ENCODE measurements at places on chromosomes 6 and 20.

DNA sequence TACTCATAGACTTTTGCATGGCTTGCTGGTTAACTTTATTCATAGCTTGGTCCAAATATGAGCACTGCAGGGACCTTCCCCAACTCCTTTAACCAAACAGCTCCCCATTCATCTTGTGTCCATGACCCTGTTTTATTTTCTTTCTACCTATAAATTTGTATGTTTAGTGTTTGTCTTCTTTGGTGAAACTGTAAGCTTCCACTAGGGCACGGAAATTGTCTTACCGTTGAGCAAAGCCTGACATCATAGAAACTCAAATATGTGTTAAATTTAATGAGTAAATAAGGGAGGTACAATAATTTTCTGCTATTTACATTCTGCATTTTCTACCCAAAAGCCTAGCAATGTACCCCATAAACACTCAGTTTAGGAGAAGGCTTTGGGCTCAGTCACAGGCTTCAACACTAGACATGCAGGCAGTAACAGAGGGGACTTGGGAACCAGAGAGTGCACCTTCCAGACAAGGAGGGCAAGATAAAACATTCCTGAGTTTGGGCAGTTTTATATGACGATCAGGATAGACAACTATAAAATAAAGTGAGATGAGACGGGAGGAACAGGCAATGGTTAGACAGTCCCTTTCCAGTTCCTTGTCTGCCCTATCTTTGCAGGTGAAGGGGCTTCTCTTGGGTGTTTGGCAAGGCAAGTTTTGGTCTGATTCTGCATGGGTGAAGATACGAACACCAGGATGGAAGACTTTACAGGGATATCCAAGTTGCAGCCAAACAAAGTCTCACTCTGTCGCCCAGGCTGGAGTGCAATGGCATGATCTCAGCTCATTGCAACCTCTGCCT lies 46.2 kb upstream of the ZNF217 start:
- DNase-seq = no peak

- peak; percentile 48 for DNase-seq
Observed at GRCh38 chr6:105136431-105137350, 43.1 kb downstream of the POPDC3 start.

DNA sequence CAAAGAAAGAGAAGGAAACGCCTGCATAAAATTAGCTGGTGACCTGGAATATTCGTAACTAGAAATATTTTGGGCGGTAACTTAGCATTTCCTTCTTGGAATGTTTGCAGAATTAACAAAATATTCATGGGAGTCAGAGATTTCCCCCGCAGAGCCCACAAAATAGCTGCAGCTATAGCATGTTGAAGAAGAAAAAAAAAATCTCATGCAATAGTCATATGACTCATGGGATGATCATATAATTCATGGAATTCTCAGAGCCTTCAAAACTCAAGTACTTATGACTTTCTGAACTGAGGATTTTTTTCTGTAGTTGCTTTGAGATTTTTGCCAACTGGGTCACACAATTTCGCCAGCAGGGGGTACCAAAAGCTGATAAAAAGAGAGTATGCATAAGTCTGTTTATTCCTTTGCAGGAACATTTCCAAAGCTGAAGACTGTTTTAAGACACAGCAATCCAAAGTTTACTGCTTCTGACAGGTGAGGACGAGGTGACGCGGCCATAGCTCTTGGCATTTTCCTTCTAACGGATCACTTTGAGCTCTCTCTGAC lies 586.0 kb upstream of the CHD6 start:
- no peak for DNase-seq

- DNase-seq = peak; percentile 41
Observed at GRCh38 chr6:15510536-15511247, 152.1 kb downstream of the DTNBP1 start.

GRCh38 chr6:112286010-112286409 lies 31.6 kb upstream of the LAMA4 start:
- DNase-seq = no peak

- DNase-seq = peak; percentile 97
Observed at GRCh38 chr6:109002051-109002697, 92.5 kb downstream of the SESN1 start.

GRCh38 chr20:14445310-14445709 lies 107.9 kb upstream of the FLRT3 start:
- peak; percentile 91 for DNase-seq

DNA sequence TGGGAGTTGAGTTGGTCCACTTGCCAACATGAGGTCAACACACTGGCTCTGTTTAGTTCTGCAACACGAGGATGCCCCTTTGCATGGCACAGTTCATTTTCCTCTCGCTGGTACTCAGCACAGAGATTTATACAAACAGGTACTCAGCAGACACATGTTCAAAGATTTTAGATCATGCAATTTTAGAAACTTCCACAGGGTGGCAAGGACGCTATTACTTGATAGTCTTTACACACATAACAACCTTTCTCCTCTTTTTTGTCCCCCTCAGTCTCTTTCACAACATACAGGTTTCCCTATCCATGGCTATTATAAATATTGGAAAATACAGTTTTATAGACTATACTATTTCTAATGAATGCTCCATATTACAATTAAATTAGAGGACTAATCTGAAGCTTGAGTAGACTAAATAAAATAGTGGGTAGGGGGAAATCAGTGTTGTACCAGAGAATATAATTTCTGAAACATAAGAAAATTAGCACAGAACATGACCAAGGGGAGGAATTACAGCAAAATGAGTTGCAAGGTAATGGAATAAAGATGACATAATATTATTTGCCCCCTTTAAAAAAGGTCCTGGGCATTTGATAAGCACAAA lies 331.8 kb upstream of the BTBD3 start:
- peak; percentile 9 for DNase-seq

- no peak for DNase-seq
Observed at GRCh38 chr6:170287371-170287876, 3.5 kb downstream of the DLL1 start.

DNA sequence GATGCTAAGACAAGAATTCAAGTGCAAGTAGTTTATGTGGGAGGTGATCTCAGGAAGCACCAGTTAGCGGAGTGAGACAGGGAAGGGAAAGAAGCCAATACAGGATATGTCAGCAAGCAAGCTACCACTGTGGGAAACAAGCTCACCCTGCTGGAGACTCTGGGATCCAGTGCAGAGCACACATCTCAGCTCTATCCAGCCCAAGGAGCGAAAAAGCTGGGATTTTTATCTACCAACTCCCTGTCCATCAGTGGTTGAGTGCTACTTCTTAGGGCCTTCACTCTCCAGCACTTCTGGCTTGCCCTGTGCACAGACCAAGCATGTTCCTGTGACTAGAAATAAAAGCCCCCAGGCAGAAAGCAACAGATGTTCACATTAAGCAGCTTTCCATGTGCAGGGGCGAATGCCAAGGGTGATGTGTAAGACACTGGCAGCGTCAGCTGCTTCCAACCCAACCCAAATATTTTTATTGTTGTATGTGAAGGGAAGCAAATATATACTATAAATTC lies 10.8 kb upstream of the RNF24 start:
- DNase-seq = peak; percentile 94

GRCh38 chr6:156167016-156167624 lies 610.1 kb upstream of the ARID1B start:
- DNase-seq = no peak

GRCh38 chr6:41966961-41967311 lies 25.3 kb upstream of the CCND3 start:
- peak; percentile 32 for DNase-seq

- DNase-seq = no peak
Observed at GRCh38 chr6:85650606-85651005, 7.9 kb upstream of the SYNCRIP start.

- DNase-seq = no peak
Observed at GRCh38 chr6:66555082-66555481, 848.1 kb upstream of the EYS start.

- DNase-seq = peak; percentile 75
Observed at GRCh38 chr20:53750827-53751619, 157.4 kb upstream of the ZNF217 start.

GRCh38 chr6:128029826-128030225 lies 129.0 kb upstream of the THEMIS start:
- no peak for DNase-seq

- peak; percentile 84 for DNase-seq
Observed at GRCh38 chr20:8527998-8528723, 396.1 kb downstream of the PLCB1 start.

DNA sequence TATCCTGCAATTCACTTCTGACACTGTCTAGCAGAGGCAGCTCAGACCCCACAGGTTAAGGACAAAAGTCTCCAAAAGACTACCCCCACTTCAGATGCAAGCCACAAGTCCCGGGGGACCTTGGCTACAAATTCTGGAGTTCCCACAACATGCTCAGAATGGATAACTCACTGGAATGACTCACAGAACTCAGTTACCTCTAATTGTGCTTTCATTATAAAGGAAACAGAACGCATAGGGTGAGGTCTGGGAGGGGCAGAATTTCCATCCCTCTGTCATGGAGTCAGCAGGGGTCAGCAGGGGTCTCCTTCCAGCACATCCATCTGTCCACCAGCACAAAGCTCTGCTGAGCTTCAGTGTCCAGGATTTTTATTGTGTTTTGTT lies 184.2 kb downstream of the CDH4 start:
- peak; percentile 87 for DNase-seq

DNA sequence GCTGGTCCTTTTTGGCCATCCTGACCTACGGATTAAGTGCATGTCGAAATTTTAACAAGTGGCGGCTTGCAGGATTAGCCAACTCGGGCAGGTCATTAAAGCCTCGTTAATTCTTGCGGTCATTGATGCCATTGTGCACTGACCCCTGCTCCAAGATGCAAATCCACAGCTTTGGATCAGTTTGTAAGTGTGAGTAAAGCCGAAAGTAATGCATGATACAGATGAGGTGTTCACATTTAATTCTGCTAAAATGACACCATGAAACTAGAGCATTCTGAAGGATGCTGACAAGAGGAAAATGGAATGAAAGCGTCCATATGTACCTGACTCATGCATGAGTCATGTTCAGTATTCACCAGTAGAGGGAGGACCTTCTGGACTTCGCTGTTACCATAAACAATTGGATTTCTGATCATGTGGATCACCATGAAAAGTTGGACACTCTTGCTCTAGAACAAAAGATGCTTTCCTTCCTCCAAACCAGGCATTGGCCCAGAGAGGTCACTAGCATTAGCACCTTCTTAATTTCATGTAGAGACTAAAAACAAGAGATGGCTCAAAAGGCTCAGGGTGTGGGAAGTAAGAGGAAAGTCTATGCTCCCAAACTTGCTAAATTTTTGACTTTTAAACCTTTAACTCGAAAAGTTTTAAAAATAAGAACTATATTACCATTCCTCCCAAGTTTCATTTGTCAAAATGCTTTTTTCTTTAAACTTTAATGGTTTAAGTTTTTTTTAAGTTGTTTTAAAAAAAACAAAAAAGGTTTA lies 48.0 kb downstream of the MUC22 start:
- DNase-seq = peak; percentile 97

GRCh38 chr20:51411870-51412269 lies 130.6 kb downstream of the NFATC2 start:
- no peak for DNase-seq

- no peak for DNase-seq
Observed at GRCh38 chr6:131972741-131973140, 21.6 kb upstream of the CCN2 start.

DNA sequence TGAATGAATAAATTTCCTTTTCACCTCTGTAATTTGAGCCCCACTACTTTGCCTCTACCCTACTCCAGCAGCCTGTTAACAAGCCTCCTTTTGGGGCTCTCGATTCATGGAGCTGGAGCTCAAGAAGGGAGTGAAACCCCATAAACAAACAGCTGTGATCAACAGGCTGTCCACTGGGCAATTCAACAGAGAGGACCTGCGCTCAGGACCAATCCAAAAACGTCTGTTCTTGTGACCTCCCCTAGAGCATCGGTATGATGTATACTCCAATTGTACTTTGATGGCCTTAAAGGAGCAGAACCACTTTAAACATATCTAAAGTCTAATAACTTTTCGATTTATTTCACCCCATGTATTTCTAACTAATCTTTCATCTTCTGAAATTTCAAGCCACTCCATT lies 37.4 kb downstream of the HIVEP2 start:
- no peak for DNase-seq

DNA sequence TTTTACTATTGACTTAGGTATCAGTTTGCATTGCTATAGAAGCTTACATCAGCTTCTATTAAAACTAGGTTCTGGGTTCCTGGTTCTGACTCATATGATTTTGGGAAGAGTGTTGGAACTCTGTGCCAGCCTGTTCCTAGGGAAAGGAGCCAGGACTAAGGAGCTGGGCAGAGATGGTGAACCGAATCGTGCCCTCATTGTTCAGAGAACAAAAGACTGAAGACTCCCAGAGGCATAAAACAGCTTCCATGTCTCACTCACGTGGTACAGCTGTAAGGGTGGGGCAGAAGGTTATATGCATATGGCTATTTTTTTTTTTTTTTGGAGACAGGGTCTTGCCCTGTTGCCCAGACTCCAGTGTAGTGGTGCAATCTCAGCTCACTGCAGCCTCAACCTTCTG lies 89.1 kb upstream of the THBS2 start:
- no peak for DNase-seq

DNA sequence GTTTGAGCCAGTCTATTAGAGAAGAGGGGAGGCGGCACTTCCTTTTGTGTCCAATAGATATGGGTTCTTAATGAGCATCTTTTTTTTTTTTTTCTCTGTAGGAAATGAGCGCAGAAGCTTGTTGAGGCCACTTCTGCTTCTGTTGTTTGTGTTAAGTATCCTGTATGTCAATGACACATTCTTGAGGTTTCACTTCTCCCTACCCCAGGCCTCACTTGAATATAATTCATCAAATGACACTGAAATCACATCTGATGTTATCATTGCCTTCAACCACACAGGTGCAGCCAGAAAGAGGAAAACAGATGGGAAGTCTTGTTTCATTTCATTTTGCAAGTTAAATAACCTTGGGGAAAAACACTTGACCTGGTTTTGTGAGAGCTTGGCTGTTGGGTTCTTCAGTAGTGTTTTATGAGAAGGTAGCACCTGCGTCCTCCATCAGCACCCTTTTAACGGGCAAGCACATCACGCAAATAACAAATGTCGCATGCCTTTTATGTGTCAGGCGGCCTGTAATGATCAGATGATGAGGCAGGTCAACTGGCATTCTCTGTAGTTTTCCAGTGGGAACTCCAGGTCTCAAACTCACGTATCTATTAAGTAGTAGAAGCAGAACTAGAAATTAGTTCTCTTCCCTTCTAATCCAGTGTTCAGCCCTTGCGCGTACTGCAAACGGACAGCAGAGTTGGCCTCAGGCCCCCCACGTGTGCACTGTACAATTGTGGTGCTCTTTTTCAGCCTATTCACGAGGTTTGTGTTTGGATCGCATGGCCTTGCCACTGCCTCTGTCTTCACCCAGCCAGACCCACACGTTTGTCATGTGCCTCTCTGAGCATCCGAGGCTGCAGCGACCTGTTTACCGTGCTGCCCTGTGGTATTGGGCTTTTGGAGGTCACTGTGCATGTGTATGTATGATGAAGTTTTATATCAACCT lies 23.5 kb downstream of the PLEKHG1 start:
- no peak for DNase-seq

DNA sequence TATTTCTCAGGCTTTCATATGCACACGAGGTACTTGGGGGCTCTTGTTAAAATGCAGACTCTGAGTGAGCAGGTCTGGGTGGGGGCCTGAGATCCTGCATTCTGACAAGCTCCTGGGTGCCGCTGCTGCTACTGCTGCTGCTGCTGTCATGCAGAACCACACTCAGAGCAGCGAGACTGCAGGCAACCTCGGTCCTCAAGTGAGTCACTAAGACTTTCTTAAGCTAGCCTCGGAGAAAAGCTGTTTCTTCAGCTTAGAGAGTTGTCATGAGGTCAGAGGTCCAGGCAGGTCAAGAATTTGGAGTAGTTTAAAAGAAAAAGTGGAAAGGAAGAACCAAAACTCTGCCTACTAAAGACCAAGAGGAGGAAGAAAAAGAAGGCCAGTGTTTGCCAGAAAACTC lies 92.9 kb downstream of the SPTLC3 start:
- peak; percentile 52 for DNase-seq

- peak; percentile 75 for DNase-seq
Observed at GRCh38 chr20:51326201-51326819, 216.2 kb downstream of the NFATC2 start.

All from fibroblast of mammary gland (primary cell).